ENCODE measurements at places on chromosomes 1 and 21.

GRCh38 chr21:42486531-42486930 is 9.5 kb downstream of the RSPH1 start:
- no peak for DNase-seq

- no peak for DNase-seq
These were observed 35.6 kb upstream of the USH2A start for GRCh38 chr1:216458812-216459211.

DNA sequence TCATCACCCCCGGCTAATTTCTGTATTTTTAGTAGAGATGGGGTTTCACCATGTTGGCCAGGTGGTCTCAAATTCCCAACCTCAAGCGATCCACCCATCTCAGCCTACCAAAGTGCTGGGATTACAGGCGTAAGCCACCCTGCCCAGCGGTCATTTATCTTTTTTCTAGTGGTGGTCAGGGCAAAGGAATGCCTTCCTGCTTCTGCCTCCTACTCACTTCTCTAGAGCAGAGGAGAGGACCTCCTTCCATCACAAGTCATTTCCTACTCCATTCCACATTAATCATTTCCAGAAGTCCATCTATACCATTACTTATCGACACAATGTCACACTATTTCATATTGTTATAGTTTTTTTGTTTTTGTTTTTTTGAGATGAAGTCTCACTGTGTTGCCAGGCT is 13.3 kb downstream of the FBXO42 start:
- no peak for DNase-seq

DNA sequence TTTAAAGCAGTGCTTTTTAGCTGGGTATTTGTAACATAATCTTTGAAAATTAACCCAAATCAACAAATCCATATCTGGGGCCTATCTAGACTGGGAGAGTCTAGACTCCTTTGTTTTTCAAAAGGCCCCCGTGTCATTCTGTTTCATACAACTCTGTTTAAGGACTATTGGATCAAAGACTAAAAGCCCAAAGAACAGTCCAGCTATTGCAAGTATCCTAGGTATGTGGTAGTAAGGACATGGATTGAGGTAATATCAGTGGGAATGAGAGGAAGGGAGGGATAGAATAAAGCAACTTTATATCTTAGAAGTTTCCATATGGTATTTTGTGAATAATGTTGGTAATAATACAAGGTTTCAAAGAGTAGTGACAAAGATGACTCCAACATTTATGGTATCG is 18.2 kb downstream of the KIF1B start:
- no peak for DNase-seq
